ENCODE measurements at places on chromosomes 2 and 18. TPM values are rescaled to one million over a fixed set of nuclear protein-coding genes. Genes with fewer than 3 reads are reported as not detected.

DNA sequence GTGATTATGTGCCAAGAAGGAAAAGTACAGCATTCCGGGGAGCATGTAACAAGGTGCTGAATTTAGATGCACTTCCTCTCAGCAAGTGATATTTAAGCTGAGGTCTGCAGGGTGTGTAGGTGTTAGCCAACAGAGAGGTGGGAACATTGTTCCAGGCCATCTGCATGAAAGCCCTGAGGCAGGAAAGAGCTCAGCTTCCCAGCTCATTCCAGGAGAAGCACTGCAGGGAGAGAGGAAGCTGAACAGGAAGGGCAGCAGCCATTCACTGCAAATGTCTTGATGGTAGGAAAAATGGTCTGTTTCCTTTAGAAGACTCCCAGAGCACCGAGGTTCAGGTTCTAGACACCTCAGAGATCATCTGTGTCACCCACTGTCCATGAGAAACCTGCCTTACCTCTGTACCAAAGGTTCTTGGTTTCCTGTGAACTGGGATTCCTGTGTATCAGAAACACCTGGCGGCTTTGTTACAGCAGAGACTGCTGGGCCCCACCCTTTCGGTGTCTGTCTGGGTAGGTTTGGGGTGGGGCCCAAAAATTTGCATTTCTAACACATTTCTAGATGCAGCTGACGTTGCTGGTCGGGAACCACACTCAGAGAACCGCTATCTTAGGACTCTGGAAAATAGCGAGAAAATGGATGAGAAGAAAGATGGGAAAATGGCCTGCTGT is 84.0 kb downstream of the RTN4 start:
- DNase-seq: peak; percentile 57

GRCh38 chr2:213034585-213034984 is 116.8 kb downstream of the IKZF2 start:
- DNase-seq: no peak

- peak; percentile 74 for DNase-seq
Observed at GRCh38 chr2:47070155-47070919, 84.8 kb downstream of the STPG4 start.

DNA sequence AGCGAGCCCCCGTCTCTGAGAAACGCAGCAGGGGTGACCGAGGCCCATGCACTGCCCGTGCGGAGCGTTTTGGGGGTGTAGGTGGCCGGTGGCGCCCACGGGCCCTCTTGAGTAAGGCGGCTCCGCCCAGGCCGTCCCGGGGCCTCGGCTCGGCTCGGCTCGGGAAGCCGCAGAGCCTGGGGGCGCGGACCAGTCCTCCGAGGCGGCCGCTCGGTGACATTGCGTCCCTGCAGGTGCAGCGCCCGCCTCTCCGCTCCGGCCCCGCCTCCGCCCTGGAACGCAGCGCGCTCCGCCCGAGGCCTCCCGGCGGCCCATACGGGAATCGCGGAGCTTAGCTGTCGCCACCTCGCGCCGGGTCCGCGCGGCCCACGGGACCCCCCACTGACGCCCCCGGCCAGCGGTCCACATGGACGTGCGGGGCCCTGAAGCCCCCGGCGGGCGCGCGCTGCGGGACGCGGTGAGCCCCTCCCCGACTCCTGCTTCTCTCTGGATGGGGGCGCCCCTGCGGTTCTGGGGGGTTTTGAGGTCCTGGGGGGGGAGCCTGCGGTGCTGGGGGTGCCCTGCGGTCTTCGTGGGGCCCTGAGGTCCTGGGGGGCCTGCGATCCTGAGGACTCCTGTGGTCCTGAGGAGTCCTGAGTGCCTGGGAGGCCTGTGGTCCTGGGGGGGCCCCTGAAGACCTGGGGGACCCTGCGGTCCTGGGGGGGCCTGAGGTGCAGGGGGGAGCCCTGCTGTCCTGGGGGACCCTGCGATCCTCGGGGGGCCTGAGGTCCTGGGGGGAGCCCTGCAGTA is at the start of gene HSBP1L1:
TSS of gene HSBP1L1 (plus strand) at position 314 of the 789 bp plus-strand sequence. CDS start at position 407, 93 bp downstream.
- DNase-seq: peak; percentile 32

The SH2D6 gene
- not detected for total RNA-seq

DNA sequence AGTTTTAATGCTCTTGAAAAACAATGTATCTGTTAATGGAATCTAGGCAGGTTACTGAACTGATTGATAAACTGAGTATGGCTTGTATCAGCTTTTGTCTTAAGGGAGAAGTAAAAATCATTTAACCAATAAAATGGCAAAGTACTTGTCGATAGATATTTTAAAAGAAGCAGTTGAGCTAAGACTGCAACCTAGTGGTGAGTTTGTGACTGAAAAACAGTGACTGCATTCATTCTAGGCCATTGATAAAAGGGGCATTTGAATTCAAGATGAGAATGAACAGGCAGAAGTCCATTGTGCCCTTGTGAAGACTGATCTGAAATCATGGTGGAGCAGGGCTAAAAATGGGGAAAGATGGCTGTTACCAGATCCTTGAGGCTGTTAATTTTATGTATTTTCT is 59.4 kb upstream of the MSTN start:
- peak; percentile 19 for DNase-seq

- no peak for DNase-seq
Observed at GRCh38 chr2:140424471-140424870, 1644.3 kb upstream of the NXPH2 start.

The REG1B gene
- not detected for total RNA-seq

GRCh38 chr2:169865492-169865891 is 38.2 kb downstream of the UBR3 start:
- DNase-seq: no peak

- DNase-seq: no peak
Observed at GRCh38 chr2:43321446-43321845, 95.0 kb upstream of the ZFP36L2 start.

DNA sequence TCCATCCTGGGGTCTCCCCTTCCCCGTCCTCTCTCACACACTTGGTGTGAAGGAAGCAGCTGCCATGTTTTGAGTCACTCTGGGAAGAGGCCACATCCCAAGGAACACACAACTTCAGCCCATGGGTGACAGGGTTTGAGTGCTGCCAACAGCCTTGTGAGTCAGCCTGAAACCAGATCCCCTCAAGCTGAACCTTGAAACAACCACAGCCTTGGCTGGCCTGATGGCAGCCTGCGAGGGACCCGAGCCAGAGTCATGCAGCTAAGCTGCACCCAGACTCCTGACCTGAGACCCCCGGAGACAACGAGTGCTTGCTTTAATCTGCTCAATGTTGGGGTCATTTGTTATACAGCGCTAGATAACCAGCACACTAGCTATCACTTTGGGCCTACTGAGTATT is 19.3 kb upstream of the MC2R start:
- peak; percentile 20 for DNase-seq

DNA sequence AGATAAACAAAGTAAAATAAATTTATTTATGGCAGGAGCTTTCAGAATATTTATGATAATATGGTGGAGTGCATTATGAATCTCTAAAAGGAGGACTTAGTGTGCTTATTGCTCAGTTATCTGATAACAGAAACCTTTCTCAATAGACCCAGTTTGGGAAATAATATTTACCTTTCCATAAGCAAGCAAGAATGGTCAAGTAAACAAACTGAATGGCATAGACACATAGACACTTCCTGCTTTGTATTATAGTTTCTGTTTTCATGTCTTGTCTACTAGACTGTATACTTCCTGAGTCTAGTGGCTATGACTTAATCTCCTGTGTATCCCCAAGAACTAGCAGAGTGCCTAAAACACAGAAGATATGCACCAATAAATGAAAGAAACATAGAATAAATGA is 87.8 kb downstream of the UPP2 start:
- no peak for DNase-seq

GRCh38 chr18:13522256-13522655 is 204.1 kb downstream of the FAM210A start:
- no peak for DNase-seq

DNA sequence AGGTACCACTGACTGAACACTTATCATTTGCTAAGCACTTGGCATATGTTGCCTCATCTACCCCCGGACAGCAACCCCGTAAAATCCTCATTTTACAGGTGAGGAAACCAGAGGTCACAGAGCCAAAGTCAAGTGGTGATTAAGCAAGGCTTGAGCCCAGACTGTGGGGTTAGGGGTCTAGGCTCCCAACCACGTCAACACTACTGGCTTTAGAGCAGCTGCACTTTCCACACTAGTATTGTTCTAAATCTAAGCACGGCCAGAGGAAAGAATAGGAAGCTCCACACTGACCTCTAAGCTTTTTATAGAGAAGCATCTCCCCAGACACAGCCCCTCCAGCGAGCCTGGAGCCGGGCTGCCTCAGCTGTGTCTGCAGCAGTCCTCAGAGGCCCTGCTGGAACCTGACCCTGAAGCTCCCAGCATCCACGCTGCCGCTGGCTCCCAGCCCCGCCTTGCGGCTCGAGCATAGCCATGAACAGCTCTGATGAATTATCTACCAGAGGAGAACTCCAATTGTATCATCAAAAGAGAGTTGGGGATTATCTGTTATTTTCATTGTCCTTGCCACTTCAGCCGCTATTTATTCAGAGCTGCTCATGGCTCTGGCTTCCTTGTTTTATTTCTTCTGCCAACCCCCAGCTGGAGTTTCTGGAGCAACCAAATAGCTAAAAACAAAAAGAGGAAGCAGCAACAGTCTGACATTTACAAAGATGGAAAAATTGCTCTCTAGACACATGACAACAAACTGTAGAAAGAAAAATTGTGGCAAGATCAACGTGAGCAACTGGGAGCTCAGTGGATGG is 62.2 kb upstream of the RTN4 start:
- DNase-seq: peak; percentile 58

GRCh38 chr2:20042531-20042930 is 8.9 kb downstream of the LAPTM4A start:
- DNase-seq: no peak

The TMEFF2 gene
- 0.12 TPM for total RNA-seq

The DIPK1C gene
- not detected for total RNA-seq

The KDM3A gene
- total RNA-seq: 9.6 TPM

GRCh38 chr18:13067966-13068365 is 76.8 kb downstream of the CEP192 start:
- no peak for DNase-seq

The LBH gene
- 38.9 TPM for total RNA-seq

DNA sequence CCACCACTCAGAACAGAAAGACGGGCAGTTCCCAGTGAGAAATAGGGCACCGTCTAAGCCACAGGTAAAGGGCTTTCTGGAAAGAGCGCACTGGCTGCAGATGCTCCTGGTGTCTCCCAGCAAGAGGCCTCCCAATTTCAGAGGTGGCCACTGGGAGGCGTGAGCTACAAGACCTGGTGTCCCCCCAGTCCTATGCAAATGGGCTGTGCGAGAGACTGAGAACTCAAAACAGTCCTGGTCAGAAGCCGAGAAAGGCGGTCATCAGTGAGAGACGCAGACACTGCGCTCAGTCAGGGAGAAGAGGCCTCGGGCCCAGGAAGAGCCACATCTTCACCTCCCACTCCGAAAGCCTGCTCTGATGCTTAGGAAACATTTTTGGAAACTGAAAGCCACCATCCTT is 179.5 kb downstream of the EIPR1 start:
- no peak for DNase-seq

DNA sequence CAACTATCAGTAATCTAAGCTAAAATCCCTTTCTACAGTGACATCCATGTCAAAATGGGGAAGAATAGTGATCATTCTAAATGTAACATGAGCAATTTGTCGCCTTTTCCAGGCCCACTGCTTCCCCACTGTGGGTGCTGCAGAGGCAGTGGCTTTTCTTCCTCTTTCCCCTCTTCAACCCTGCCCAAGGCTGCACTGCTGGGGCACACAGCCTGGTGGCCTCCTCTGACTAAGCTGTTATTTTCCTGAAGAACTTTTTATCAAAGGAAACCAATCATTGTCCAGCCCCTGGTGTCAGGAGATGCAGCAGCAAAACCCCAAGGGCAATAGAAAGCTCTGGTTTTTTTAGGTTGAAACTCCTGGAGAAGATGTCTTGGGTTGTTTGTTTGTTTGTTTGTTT is 117.6 kb upstream of the KLF7 start:
- DNase-seq: peak; percentile 59

DNA sequence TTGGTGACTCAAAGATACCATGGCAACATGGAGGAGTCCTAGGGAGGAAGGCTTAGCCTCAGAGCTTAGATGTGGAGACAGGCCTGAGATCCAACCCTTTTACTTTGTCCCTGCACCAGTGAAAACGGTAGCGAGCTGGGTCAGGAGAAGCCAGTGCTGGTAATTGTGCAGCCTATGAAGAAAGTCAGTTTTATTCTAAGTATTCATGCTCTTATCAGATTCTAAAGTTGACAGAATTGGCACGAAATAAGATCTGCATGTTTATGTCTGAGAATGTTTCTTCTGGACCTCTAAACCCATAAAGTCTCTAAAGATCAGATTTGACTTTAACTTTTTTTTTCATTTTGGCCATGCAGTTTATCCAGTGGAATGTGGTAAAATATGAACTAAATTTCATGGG is 93.8 kb downstream of the SCG2 start:
- DNase-seq: peak; percentile 71

- DNase-seq: no peak
Observed at GRCh38 chr2:96538487-96539214, 2.1 kb downstream of the ARID5A start.

GRCh38 chr2:239020541-239021041 is 172.7 kb downstream of the TWIST2 start:
- no peak for DNase-seq

The UGT1A1 gene
- not detected for total RNA-seq

Measured in M059J (cell line).